ENCODE measurements at places on chromosomes 16 and 17.

DNA sequence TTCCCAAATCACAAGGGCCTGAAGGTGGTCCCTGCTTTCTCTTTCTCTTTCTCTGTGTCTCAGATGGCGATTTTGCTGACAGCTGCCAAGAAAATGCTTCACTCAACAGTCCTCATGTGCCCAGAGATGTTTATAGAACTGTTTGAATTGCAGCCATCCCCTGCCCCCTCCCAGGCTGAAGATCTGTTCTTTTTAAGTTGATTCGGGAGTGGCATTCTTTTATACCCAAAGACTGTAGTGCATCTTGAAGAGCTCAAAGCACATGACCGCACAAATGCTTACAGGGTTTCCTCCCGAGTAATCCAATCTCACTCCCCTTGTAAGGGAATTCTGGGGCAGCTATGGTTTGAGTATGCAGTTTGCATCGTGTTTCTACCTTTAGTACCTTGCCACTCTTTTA, 75.7 kb downstream of the SEC14L1 start:
- no peak for DNase-seq

GRCh38 chr16:70646260-70647241, at the start of gene IL34:
TSS of gene IL34 (plus strand) at chr16:70646559. CDS start at chr16:70646948, 389 bp downstream.
- no peak for DNase-seq

DNA sequence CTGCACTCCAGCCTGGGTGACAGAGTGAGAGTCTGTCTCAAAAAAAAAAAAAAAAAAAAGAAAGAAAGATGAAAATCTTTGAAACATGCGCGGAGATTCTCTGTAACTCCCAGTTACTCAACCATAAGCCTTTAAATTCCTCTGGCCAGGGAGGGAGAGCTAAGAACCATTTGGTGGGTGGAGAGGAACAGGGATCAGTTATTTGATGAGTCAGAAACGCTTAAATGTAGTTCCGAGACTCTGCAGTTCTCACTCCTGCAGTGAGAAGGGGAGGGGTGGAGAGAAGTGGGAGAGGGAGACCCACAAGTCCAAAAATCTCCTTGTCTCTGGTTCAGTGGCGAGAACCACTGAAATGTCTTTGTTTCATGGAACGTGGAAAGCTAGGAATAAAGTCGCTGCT, 266.7 kb downstream of the SOX9 start:
- no peak for DNase-seq

DNA sequence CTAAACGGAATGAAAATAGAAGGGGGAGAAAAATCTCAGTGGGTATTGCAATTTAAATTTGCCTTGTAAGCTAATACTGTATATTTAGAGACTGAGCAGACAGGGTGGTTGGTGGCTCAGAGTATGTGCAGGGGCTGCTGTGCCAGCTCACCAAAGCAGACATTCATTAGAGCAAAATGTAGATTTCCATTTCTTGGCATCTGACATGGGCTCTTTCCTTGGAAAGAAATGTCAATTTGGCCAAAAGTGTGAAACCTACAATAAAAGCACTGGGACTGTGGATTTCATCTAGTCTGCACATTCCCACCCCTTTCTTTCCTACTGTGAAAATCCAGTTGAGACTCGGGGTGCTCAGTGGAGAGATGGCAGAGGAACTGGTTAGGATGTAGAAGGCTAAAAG, 145.1 kb upstream of the NOG start:
- DNase-seq, result no peak

- DNase-seq, result no peak
Observed at GRCh38 chr16:57981636-57982035, 10.7 kb upstream of the CNGB1 start.

DNA sequence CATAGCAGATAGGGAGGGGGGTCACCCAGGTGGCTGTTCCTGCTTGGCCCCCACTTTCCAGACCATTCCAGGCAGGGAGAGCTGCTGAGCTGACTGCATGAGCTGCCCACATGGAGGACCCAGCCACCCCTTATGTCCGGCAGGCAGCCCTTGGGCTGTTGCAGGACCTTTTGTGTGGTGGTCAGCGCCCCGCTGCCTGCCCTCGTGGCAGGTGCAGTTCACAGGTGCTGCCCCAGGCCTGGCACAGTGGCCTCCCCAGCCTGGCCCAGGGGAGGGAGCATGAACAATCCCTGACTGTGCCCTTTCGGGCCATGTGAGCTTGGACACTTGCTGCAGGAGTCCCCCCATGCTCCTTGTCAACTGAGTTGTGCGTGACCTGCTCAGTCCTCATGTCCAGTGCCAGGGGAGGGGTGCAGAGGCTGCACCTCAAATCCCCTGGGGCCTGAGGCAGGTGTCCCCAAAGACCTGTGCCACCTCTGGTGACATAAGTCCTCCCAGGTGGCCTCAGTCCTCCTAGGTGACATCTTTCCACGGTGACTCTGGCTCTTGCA, 8.6 kb downstream of the TBC1D26 start:
- no peak for DNase-seq

DNA sequence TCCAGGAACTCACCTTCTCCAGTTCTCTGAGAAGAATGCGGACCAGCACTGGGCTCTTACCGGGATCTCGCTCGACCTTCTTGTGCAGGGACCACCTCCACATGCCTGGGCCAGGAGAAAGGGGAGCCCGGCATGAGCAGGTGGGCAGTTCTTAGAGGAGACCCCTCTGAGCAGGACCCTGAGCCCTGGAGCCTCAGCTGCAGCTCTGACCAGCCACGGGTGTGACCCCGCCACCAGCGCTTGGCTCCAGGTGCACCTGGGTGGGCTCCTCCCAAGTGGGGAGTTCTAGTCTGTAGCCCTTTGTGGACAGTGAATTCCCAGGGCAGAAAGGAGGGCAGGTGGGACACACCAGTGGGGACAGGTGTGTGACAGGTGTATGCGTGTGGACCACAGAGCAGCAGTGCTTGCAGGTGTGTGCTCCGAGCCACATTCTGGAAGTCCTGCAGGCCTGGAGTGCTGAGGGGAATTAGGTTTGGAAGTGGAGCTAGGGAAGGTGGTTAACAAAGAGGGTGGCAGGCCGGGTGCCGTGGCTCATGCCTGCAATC, 28.9 kb downstream of the PIK3R6 start:
- no peak for DNase-seq

DNA sequence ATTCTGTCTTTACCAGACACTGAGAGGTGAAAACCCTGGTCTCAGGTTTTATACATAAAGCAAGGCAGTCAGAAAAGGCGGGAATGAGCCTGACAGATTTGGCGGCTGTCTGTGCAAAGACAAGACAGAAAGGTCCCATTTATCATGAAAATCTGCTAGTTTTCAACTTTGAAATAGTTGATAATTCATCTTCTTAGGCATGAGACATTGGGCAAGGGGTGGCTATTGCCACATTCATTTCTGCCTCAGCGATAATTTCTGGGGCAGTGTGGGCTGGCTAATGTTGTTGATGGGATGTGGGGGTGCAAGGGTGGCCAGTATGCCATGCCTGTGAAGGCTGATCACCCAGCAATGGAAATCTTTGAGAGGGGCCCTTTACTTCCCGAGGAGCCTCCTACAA, 173.8 kb upstream of the RPH3AL start:
- DNase-seq, result no peak

- no peak for DNase-seq
Observed at GRCh38 chr16:11699234-11699894, 31.1 kb downstream of the SNN start.

- peak; percentile 44 for DNase-seq
Observed at GRCh38 chr17:17305281-17305801, 2.2 kb downstream of the NT5M start.

DNA sequence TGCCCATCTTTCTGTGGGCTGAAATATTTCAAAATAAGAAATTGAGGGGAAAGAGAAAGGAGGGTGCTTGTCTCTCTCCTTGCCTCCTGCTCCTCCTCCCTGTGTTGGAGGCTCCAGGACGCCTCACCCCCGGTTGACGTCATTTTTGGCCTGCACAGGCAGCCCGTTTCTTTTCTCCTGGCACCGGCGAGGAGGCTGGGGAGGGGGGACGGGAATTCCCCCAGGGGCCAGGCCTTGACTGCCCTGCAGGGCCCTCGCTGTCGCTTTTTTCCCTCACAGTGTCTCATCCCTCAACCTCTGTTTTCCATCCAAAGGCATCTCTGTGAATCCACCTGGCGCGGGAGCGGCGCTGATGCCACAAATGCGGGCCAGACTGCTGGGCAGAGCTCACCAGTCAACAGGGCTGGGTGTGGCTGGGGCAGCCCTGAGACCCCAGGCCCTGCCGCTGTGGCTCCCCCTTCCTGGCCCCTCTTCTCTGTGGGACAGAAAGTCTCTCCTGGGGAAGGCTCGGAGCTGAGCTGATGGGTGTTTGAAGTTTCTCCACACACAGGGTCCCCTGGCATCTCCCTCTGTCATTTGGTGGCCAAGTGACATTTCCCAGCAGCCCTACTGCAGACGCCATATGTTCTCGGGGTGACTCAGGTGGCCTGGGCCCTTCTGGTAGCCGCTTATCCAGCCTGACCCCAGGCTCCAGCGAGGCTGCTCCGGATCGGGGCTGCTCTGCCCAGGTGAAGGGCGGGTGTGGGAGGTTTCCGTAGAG, 16.0 kb downstream of the CENPX start:
- no peak for DNase-seq

- no peak for DNase-seq
Observed at GRCh38 chr17:79852748-79853147, 13.5 kb upstream of the CBX4 start.

DNA sequence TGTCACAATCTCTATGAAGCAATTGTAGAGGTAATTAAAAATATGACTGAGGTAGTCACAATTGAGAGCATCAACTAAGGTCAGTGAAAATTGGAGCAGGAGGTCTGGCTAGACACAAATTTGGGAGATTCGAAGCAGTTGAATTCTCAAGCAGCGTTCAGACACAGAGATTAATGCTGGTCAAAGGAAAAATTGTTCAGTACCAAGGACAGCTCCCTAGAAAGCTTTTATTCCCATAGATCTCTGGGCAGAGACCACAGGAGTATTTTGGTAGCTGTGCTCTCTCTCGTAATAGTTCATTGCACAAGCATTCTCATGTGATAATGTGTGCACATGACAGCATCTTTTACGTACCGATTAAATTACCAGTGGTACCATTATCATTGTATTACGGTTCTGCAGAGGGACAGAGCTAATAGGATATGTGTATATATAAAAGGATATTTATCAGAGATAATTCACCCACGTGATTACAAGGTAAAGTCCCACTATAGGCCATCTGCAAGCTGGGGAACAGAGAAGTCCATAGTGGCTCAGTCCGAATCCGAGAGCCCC, 387.5 kb upstream of the HSBP1 start:
- DNase-seq, result no peak

DNA sequence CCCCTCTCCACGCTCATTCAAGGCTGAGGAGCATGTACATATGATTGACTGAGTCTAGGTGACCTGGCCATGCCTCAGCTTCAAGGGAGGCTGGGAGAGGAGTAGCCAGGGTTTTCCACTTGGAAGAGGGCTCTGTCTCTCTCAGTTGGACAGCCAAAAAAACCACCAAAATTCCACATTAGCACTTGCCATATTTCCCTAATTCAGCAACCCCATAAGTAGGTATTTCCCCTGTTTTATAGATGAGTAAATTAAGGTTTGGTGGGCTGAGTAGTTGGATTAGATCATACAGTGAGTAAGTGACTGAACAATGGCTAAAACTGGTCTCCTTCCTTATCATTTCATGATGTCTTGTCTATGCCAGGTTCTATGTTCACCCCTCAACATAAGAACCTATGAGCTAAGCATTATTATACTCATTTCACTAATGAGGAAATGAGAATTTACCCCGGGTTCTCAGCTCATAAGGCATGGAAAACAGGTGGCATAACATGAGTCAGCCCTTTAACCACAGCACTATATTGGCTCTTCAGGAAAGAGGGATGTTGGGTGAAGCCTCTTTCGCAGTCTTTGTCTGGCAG, 68.0 kb upstream of the GAS7 start:
- no peak for DNase-seq
